ENCODE measurements at places on chromosomes 5 and 9.

GRCh38 chr5:170186156-170186555 is 46.6 kb upstream of the C5orf58 start:
- DNase-seq, result no peak

GRCh38 chr5:6740586-6741150 is 27.4 kb downstream of the TENT4A start:
- no peak for DNase-seq

DNA sequence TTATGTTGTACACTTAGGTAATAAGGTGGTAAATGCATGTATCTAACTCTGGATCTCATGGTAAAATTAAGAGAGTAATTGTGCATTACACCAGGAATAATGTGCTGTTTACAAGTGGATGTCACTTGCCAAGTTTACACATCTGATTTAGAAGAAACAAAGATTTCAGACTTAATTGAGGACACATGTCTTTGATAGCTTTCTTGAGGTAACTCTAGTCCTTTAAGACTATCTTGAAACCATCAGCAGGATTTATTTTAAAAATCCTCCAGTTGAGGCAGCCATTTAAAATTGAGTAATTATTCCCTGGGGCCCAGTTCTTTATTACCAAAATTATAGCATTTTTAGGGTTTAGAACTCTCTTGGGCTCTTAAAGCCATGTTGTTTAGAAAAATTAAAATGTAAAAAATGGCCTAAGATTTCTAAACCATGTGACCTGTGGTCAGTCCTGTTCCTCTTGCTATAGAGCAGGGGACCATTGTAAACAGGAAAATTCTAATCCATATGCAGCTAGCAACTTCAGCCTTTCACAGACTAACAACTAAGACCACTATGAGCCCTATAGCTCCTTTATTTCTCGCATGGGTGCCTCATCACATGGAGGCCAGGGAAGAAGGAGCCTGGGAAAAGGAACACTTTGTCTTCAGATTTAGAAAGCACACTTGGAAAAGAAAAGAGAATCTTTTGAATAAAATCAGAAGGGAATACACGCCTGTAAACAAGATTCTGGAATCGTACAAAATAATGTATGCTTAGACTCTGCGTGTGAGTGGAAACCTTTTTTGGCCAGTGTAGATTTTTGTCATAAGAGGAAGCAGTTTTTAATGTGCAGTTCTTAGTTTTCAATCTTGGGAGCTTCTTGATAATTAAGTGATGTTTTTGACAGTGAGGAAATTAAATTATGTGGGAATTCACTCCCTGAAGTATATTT is 71.2 kb downstream of the ZSWIM6 start:
- no peak for DNase-seq

GRCh38 chr9:21053851-21054250 is 22.4 kb upstream of the HACD4 start:
- DNase-seq, result no peak

GRCh38 chr5:175535796-175536195 is 57.4 kb downstream of the SFXN1 start:
- DNase-seq, result no peak

DNA sequence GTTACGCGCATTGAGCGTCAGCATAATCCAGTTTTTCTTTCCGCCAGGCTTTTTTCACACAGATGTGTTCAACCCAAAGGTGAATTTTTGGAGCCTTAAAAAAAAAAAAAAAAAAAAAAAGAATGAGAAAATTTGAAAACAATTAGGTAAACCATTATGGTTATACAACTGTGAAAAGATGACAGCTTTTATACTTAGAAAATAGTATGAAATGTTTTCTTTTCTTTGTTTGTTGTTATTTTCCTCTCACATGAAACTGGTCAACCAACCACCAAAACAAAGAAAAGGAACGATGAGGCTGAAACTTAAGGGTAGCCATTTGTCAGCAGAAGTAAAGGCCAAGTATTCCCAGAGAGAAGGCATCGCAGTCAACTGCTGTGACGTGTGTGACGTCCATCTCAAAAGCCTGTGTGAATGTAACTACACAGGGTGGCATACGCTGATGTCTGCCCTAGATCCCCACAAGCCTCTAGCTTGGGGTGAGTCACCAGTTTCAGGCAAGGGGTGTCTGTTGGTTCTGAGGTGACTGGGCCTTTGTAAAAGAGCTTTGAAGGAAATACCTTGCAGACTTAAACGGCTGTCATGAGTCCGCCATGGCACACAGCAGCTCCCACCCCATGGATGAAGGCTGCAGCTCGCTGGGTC is 182.9 kb downstream of the AOPEP start:
- no peak for DNase-seq

DNA sequence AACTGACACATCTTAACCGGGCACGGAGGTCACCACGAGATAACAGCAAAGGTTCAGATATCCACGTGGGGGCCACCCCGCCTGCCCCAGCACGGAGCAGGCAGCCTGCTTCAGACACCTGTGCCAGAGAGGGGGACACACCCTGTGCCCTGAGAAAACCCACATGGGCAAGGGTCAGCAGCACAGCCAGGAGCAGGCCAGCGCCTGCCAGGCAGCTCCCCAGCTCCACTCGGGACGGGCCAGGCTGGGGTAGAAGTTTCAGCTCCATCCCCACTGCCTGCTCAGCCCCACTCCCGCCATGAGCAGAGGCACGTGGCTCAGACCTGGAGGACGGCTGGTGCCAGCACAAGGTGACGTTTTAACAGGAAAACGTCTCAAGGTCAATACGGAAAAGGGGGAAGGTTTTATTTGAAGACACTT is 22.2 kb downstream of the SLC12A7 start:
- DNase-seq, result no peak
